ENCODE measurements at places on chromosomes 6 and 20.

DNA sequence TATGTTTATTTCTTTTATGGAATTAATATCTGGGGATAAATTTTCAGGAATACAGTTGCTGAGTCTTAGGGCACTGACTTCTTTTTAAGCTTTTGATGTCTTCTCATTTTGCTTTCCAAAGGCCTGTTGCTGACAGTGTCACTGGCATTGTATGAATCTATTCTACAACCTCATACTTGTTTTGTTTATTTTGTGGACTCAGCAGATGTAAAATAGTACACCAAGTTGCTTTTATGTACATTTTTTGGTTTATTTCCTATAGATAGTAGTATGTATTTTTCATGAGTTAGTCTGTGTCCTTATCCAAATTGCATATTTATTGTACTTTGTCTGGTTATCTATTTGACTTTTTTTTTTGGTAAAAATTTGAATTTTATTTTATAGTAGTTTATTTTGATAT, 35.0 kb downstream of the FAM162B start:
- DNase-seq: no peak

GRCh38 chr6:17058550-17058949, 43.3 kb upstream of the STMND1 start:
- no peak for DNase-seq

GRCh38 chr6:34047913-34048867, 97.7 kb downstream of the GRM4 start:
- DNase-seq: no peak

DNA sequence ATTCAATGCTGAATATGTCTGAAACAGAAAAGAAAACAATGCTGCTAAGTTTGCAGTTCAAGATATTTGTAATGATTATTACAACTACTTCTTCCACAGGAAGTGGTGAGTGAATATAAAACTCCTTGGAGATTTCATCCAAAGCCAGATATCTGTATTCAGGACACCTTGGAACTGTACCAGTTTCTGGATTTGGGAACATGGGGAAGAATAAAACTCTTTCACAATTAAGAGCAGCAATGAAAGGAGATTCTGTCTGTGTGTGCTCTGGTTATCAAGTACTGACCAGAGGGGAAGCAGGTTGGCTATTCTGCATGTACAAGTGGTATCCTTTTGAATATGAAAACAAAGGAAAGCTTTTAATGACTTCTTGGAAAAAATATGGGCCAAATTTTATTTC, 21.1 kb downstream of the ELOVL2 start:
- no peak for DNase-seq

DNA sequence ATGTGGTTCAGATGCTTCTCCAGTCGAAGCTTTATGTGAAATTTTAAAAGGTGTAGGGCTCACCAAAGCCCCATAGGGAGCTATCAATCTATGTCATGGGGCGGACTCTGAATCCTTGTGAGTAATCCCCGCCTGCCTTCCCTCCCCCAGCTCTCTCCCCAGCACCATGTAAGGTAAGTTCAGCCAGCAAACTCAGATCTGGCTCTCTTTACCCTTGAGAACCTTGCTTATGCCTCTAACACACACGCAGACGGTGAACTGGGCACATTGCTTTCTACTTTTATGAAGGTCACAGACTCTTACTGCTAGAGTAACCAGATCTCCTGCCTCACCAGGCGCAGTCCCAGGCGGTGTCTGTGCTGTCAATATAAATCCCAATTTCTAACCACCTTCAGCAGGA, 82.6 kb upstream of the CNKSR3 start:
- peak; percentile 52 for DNase-seq

GRCh38 chr20:21324126-21324525, 21.0 kb downstream of the XRN2 start:
- no peak for DNase-seq

- DNase-seq: peak; percentile 58
These were observed 223.0 kb downstream of the NKAIN2 start for GRCh38 chr6:124026694-124027093.

- peak; percentile 72 for DNase-seq
These were observed 2.2 kb upstream of the OXT start for GRCh38 chr20:3068986-3069900.

- DNase-seq: no peak
These were observed 42.3 kb downstream of the HIVEP2 start for GRCh38 chr6:142902636-142903053.

GRCh38 chr6:16409531-16410441, 171.4 kb downstream of the GMPR start:
- DNase-seq: peak; percentile 75

GRCh38 chr6:139028215-139028657, 309 bp upstream of the ABRACL start:
- DNase-seq: no peak

DNA sequence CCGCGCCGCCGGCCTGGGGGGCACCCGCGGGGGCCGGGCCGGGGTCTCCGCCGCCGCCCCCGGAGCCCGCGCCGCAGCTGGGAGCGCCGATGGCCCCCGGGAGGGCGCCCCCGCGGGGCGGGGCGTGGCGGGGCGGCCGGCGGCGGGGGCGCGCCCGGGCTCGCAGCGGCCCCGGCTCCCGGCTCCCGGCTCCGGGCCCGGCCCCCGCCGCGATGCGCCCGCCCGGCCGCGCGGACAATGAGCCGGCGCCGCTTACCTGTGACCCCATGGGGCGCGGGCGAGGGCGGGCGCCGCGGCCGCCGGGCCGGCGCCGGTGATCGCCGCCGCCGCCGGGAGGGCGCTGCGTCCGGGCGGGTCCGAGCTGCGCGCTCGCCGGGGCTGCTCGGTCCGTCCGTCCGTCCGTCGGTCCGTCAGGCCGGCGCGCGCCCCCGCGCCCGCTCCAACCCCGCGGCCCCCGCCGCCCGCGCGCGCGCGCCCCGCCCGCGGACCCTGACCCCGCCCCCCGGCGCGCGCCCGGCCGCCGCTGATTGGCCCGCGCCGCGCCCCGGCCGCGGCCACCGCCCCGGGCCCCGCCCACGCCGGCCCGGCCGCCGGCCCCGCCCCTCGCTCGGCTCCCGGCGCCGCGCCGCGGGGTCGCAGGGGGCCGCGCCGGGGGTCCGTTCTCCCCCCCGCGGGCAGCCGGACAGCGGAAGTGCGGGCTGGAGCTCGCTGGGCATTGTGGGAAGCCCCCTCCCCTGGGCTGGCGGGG, at the start of gene ZBTB46:
ZBTB46 (minus strand) TSS at position 424 of the 748 bp plus-strand sequence. CDS start 40,507 bp downstream, outside the sequence.
- DNase-seq: peak; percentile 81

DNA sequence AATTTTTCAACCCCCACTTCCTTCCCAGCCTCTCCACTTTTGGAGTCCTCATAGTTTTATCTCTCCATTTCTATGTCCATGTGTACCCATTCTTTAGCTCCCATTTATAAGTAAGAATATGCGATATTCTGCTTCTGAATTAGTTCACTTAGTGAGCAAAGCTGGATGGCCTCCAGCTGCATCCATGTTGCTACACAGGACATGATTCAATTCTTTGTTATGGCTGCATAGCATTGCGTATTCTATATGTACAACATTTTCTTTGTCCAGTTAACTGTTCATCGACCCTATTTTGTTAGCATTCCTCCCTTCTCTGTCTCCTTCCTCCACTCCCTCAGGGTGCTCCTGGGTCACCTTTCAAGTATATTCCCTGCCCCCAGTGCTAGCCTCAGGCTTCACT, 210.0 kb upstream of the SSTR4 start:
- no peak for DNase-seq

DNA sequence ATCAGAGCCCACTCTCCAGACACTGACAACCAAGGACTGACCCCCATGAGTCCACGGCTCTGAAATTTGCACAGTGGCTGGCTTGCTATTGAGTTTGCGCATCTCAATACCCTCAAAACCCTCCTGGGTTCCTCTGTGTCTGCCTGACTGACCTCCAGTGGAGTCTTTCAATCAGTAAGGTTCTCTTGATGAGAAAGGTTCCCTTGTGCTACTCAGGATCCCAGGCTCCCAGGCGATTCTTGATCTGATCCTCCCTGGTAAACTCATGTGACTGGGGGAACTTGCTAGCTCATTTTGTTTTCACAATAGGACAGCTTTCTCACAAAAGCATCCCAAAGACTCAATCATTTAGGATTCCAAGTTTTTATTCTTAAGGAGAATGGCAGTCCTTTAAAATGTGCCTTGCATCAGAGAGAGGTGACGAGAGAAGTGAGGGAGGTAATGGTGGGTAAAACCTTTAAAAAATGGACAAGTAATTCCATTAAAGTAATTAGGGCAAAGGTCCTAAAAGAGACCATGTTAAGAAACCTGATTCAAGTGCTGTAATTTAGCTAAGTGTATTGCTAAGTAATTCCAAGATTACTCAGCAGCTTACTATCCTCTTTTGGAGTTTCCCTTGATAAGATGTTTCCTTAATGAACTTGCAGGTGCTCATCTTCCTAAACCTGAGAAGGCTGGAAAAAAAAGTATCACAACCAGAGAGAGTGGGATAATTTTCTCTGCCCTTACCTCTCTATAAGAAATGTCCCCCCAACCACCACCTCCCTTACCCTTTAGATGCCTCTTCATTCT, 304.7 kb upstream of the SGK1 start:
- no peak for DNase-seq

- DNase-seq: no peak
These were observed 37.0 kb upstream of the KCNG1 start for GRCh38 chr20:51059862-51060261.

DNA sequence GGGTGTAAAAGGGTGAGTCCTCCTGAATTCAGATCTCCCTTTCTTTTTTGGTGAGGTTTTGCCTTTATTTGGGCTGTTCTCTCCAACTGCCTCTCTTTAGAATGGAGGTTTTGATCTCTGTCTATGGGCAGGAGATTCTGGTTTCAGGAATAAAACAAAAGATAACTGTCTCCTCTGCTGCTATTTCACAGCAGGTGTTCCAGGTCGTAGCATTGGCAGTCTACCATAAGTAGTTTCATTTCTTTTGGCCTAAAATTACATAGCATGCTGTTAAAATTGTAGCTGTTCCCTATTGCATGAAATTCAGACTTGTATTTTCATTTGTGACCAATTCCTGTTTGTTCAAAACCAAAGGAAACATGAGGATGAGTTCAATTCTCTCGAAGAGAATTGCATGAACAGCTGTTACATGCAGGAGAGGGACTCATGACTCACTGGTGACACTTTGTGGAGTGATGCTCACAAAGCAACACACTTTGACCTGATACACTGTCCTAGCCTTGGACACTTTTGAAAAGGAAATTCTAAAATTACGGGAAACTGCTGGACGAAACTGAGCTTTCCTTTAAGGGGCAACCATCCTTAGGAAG, 76.8 kb upstream of the SIRPG start:
- DNase-seq: peak; percentile 16

DNA sequence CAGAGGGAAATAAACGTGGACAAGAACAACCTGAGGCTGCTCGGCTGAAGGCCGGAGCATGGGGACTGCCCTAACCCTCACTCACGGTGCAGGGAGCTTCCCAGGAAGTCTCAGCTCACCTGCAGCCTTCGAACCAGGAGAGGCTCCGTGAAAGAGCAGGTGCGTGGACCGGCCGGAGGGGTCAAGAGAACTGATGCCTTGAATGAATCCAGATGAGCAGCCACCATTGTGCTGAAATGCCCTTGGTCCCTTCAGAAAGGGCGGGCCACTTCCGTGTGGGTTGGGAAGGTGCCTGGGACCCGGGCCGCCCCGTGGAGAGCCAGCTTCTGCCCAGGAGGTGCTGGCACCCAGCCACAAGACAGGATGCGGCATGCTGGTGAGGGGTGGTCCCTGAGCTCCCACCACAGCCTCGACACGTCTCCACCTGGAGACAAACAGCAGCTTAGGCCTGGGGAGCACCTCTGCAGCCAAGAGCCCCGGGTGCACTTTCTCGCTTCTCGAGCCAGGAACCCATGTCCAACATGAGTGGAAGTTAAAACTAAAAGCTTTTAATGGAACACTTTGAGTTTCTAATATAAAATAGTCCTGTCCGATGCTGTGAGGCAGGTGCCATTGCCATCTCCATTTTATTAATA, 83.5 kb downstream of the TTLL2 start:
- no peak for DNase-seq

- no peak for DNase-seq
These were observed 556.6 kb upstream of the CDH4 start for GRCh38 chr20:60695226-60696000.

GRCh38 chr6:25447570-25447929, 168.4 kb downstream of the CARMIL1 start:
- no peak for DNase-seq

GRCh38 chr6:160428069-160428430, 79.9 kb downstream of the SLC22A3 start:
- DNase-seq: peak; percentile 22

DNA sequence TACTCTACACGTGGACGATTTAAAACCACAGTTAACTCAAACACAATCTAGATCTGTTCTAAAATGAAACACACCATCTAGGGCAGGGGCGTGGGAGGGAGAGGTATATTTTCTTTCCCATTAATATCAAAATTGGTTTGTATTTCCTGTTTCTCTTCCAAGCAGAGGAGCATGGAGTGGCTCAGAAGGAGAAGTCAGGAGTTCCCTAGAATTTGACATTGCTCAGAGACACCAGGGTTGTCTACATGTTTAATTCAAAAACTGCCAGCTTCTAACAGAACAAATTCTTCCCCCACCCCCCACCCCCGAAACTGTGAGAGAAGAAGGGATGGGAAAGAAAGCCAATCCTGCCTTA, 2.3 kb downstream of the PREX1 start:
- no peak for DNase-seq

DNA sequence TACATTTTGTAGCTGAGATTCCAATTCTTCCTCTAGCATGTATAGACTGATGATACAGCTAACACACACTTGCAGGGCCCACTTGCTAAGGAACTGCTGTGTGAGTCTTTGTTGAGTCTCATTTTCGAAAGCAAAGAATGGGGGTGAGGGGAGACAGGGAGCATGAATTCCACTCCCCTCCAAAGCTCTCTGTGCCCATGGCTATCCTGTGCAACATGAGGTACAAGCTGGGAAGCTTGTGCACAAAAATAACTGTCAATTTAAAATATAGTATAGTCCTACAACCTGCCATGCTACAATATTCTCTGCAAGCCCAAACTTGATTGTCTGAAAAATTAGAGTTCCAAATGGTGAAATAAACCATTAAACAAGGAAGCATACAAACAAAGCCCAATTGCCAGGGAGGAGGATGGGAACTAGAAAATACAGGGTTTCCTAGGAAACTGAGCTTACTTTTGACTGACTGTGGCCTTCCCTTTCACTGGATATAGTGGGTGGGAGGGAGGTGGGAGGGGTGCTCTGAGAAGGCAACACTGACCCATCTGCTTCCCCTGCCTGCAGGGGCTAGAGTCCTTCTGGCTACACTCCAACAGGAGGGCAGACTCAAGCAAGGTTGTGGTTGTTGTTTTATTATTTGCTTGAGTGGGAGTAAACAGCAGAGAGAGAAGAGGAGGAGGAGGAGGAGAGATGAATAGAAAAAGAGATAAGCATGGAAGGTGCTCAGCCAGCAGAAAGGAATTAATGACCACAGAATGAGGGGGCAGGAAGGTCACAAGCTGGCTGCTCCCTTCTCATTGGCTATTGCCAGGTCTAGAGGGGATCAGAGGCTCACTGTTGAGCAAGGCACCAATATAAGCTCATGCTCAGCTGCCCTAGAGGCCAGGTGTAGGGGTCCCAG, 84.6 kb downstream of the FYN start:
- DNase-seq: peak; percentile 85
